CD14-positive monocyte (primary cell): ENCODE measurements at places on chromosomes 1 and 21.
A peak's percentile ranks its signal among the peaks of the same experiment; 100 is the strongest.

DNA sequence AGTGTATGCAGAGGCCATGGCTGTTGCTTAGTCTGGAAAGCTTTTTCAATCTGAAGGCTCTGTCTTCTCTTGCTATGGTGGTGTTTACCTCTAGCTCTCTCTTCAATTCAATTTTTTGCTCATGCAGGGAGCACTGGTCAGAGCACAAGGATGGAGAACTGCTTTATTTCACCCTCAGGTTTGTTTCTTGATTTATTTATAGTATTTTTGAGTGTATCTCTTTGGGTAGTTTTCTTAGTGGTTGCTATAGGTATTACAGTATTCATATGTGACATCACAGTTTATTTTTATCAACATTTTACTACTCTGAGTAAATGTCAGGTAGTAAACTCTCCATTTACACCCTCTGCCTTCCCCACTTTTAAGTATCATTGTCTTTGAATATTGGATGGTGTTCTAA lies 147.9 kb downstream of the RASAL2 start:
- no peak for DNase-seq

DNA sequence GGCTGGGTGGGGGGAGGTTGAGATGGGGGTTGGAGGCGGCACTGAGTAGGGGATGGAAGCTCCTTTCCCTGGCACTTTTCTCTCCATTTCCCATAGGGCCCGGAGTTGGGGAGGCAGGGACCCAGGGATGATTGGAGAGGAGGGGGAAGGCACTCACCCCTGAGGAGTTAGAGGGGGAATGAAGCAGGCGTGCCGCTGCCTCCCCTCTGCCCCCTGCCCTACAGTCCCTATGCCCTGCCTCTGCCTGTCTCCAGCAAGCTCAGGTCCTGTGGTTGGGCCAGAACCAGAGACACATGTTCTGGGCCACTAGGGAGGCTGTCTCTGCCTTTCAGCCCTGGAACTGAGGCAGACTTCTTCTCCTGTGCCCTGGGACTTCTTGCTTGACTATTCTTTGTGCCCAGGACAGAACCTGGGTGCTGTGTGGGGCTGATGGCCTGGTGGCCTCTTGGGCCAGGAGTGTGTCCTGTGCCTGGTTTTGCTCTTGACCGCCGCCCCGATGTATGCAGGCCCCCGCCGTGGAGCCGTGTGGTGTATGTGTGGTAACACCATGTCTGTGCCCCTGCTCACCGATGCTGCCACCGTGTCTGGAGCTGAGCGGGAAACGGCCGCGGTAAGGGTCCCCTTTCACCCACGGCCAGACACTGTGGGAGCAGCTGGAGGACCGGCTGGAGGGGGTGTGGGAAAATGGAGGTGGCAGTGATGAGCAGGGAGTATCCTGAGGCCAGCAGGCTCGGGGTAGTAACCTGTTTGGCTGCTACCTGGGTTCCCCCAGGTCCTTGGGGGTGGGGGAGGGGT lies 1.4 kb downstream of the LYPLA2 start:
- no peak for DNase-seq

DNA sequence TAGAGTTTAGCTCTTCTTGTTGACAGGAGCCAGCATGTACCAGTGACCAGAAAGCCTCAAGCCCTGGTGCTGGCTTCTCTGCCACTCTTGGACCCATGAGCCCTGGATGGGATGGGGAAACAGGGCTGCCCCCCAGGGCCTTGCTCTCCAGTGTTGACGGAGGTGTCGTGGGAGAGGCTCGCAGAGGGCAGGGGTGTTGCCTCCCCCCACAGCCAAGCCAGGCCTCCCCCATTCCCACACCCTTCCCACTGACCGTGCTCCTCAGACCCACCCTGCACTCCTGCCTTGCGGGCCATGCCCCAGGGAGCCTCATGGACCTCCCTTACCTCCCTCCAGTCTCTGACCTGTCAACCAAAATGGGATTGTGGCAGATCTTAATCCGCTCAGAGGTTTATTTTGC lies 123.8 kb upstream of the COL6A1 start:
- no peak for DNase-seq

- no peak for DNase-seq
Observed at GRCh38 chr1:64403331-64403730, 66.6 kb upstream of the CACHD1 start.

GRCh38 chr1:15701784-15702183 lies 17.7 kb downstream of the PLEKHM2 start:
- DNase-seq = no peak

GRCh38 chr1:225509770-225510169 lies 81.9 kb upstream of the LBR start:
- DNase-seq = no peak

GRCh38 chr1:41806472-41807155 lies 112.1 kb downstream of the HIVEP3 start:
- DNase-seq = no peak

GRCh38 chr1:1098681-1099421 lies 17.0 kb downstream of the C1orf159 start:
- DNase-seq = no peak

- DNase-seq = no peak
Observed at GRCh38 chr1:19432943-19433718, 52.2 kb downstream of the CAPZB start.

DNA sequence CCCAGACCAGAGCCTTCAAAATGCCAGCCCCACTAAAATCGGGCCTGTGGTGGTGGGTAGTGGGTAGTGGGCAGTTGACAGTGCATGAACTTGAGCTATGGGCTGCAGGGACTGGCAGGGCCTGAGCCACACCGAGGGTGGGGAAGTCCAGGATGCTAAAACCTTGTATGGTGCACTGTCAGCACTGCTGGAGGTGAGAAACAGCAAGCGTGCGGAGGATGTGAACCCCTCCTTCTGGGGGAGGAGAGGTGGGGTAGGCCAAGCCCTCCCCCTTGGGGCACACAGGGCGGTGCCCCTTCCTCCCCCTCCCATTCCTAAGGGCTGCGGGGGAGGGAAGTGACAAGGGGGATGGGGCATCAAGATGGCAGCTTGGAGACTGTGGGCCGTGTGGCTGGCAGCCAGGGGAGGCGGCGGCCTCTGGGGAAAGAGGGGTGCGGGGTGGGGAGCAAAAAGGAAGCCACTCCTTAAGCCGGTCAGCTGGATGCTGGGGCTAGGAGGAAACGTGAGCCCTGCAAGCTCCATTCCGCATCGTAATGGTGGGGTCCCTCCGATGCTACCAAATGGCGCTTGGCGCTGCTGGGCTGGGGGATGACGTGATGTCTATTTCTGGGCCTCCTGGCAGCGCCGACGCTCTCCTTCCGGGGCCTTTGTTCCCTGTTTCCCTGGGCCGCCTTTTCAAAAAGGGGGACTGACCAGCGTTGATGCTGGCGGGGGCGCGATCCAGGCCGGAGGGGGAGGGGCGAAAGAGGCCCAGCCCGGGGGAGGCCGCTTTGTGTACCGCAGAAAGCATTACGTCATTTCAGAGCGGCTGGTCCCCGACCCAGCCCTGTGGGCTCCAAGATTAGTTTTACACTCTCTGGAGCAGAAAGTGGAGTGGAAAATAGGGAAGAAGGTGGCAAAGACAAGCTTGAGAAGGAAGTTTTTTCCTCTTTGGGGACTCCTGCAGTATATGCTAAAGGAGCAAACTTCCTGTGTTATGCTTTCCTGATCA lies 809 bp downstream of the SYT11 start:
- peak; percentile 62 for DNase-seq

GRCh38 chr1:159184201-159184600 lies 12.8 kb downstream of the CADM3 start:
- DNase-seq = no peak
